ENCODE measurements at places on chromosomes 3 and 15. TPM values are rescaled to one million over a fixed set of nuclear protein-coding genes. Genes with fewer than 3 reads are reported as not detected.

DNAH12 gene
- total RNA-seq, result under 0.01 TPM

AGBL1 gene
- not detected for total RNA-seq

GOLGA6A gene
- total RNA-seq, result not detected

CDHR4 gene
- not detected for total RNA-seq

NR1I2 gene
- total RNA-seq, result 0.09 TPM

LHFPL4 gene
- total RNA-seq, result not detected

CHRNA3 gene
- total RNA-seq, result not detected

ADAMTS7 gene
- total RNA-seq, result 10.7 TPM

ADAMTS17 gene
- total RNA-seq, result 0.75 TPM

All from endothelial cell of coronary artery (primary cell).